AG04449 (cell line): ENCODE measurements at places on chromosomes 4 and X.
A peak's percentile ranks its signal among the peaks of the same experiment; 100 is the strongest.

GRCh38 chrX:72021975-72022374 is 109.7 kb downstream of the RTL5 start:
- DNase-seq: no peak

DNA sequence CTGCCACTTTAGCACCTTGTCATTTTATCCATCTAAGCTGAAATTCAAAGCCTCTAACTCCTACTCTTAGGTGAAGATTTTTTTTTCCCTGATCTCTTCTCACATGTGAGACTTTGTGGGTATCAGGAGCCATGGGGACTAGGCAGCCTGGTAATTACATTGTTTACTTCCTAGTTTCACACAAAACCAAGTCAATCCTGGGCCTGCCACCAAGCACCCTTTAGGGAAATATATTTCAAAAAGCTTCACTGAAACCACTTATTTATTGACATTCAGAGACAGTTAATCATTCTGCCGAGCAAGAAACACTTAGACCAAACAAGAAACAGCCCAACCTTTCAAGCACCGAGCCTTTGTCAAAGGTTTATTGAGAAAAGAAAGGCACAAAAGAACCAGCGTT is 200.0 kb downstream of the RELL1 start:
- DNase-seq: no peak

- DNase-seq: no peak
Observed at GRCh38 chr4:77833126-77833724, 14.1 kb upstream of the CNOT6L start.

DNA sequence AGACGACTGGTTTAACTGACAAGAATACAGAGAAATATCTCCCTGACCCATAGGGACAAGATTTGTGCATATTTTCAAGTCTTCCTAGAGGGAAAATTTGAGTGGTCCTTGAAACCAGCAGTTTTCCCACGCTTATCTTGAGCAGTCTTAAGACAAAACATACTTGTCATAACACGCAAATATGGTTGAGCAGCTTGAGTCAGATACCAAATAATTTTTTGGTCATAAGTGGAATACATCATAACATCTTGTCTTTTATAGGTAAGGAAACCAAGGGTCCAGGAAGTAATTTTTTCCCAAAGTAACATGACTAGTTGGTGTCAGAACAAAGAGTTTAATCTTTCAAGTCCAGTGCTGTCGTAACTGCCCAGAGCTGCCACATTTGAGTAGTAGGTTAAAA is 50.5 kb downstream of the MOSPD2 start:
- no peak for DNase-seq

DNA sequence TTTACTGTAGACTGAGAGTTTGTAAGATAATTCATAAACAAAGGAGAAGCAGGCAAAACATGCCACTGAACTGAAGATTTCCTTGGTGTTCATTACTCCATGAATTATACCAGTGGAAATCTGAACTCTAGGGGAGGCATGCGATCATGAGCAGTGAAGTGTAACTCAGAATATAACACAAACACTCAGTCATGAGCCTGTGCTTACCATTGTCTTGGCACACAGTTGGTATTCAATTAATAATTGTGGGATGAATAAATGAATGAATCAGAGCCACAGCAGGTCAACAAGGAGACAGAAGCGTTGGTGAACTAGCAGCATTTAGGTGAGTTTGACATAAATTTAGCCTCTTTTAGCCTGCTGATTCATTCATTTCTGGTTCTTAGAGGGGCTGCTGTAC is 263.5 kb upstream of the DKK2 start:
- DNase-seq: no peak

GRCh38 chrX:100748108-100748507 is 16.2 kb upstream of the SYTL4 start:
- DNase-seq: no peak

DNA sequence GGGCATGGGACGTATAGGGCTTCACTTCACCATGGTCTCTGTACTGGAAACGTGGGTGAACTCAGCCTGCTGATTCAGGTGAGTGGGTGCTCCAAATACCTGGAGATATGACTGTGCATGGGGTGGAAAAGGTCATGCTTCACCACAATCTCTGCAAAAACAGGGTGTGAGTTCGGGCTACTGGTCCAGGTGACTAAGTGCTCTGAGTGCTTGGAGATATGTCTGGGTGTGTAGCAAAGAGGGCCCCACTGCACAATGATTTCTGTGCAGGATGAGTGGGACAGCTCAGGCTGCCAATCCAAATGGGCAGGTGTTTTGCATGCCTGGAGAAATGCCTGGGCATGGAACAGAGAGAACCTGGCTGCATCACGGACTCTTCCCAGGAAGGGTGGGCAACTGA is 11.2 kb upstream of the CPXCR1 start:
- no peak for DNase-seq

DNA sequence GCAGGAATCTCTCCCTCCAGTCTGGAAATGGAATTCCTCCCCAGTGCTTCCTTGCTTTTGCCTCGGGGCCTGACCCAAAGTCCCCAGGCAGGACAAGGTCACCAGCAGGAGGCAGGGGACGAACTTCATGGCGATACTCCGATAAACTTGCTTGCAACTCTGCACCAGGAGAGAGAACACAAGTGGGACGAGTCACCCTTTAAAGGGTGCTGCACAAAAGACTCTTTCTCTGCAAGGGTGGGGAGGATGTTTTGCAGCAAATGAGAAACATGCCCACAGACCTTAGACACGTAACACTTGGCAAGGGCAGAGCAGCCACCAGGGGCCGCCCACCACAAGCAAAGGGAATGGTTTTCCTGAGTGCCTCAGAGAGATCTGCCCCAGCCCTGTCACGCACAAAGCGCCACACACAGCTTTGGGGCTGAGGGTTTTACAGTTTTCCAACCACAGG is at the start of gene FGFBP2:
Gene FGFBP2, minus strand, starts transcription at position 175 of the 451 bp plus-strand sequence. Its CDS starts 46 bp downstream, at position 129.
- DNase-seq: peak; percentile 5
